AG04449 (cell line): ENCODE measurements at places on chromosomes 12 and 14.

- no peak for DNase-seq
These were observed 4.1 kb downstream of the ETFBKMT start for GRCh38 chr12:31663576-31663975.

DNA sequence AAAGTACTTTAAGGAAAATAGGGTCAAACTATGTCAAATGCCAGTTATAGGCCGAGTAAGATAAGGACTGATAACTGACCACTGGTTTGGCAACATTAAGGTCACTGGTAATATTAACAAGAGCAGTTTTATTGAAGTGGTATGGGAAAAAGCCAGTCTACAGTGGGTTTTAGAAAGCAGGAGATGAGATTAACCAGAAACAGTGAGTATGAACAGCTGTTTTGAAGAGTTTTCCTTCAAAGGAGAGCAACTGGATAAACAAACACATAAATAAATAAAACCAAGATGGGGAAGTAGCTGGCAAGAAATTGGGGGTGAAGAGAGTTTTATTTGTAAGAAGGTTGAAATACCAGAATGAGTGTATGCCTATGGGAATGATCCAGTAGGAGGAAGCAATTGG lies 30.3 kb downstream of the KITLG start:
- DNase-seq: no peak

DNA sequence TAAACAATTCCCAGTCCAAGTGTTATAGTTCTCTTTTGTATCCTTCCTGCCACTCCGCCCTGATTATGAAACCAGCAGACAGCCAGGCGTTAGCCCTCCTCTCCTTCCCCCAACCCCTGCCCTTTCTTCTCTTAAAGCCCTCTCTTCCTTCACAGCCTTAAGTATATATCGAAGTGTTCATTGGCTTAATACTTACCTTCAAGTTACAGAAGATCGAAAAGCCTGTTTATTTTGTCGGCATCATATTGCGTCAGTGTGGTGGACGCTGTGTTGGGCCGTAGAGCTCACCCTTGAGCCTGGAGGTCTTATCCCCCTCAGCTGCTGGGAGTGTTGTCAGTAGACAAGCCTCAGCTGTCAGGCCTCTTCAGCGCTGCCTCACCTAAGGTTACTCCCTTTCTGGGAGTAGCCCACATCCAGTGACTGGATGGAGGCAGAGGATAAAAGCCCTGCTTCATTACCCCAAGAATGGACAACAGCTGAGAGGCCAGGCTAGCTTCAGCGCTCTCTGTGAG lies 36.2 kb downstream of the CMAS start:
- DNase-seq: no peak

DNA sequence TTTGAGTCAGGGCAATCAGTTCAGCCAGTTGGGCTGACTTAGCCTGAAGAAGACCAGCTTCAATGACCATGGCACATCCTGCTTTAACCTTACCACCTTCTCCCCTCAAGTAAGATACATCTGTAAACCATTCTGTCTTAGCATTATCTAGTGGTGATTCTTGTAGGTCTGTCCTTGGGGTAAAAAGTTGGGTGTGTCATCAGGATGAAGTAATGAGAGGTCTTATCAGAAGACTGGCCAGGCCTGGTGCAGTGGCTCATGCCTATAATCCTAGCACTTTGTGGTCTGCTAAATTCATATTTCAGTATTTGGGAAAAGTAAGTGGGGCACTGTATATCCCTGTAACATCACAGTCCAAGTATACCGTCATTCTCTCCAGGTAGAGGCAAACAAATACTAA lies 19.1 kb downstream of the SINHCAF start:
- DNase-seq: no peak

GRCh38 chr12:68633614-68634558 lies 23.2 kb downstream of the RAP1B start:
- DNase-seq: no peak

GRCh38 chr12:33205981-33206380 lies 233.6 kb downstream of the SYT10 start:
- no peak for DNase-seq

DNA sequence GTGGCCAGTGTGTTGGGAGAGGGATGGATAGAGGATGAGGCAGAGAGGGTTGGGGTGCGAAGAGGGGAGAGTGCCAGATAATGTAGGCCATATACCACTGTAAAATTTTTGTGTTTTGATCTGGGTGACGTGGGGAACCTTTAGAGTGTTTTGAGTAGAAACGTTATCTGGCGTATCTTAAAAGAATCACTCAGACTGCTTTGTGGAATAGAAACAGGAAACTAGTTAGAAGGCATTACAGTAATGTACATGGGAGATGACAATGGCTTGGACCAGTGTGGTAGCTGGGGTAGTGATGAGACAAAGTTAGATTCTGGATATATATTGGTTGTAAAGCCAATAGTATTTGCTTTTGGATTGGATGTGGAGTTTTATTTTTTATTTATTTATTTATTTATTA lies 20.6 kb downstream of the ATF1 start:
- DNase-seq: no peak
